ENCODE measurements at places on chromosomes 13 and 19. TPM values are rescaled to one million over a fixed set of nuclear protein-coding genes. Genes with fewer than 3 reads are reported as not detected.

Gene ATP1A3
- polyA plus RNA-seq: 0.87 TPM

DNA sequence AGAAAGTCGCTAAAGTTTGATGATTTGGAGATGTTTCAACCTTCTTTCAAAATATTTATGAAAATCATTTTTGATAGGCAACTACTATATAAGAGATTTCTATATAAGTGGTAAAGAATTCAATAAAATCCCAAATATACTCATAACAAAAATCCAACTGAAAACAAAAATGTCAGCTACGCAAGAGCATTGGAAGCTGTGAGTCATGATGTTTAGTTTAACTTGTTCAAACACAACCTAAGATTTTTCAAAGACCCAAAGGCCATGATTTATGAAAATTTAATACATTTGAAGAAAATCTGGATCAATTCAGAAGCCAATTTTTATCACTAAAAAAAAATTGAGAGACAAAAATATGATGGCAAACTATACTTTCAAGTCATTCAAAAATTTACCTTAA is 226.6 kb downstream of the MZT1 start:
- DNase-seq: no peak

DNA sequence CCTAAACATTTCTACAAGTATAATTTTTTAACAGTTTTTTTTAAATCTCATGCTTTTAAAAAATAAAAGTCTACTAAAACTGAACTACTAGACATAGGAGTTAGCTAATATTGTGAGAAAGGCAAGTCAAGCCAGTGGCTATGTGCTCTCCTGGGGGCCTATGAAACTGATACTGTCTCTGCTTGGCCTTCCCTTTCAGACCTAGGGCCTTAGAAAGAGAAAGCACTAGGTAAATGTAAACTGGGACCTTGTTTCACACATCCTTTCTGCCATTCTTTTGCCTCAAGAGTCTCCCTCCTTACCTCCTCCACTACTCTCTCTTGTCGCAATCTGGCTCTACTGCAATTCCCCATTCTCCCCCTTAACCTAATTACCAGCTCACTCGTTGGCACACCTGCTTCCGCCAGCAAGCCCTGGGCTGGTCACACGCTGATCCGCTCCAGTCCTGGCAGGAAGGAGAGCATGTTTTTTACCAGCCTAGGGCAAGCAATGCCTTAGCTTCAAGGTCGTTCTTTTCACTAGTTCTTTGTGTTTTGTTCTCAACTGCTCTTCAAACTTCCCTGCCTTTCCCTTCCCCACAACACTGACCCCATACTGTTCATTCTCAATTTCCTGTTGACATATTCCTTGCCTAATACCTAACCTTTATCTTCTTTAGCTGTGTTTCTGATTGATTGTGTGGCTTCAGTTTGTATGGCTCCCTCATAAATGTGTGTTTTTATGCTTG is 23.1 kb downstream of the TBC1D4 start:
- no peak for DNase-seq

DNA sequence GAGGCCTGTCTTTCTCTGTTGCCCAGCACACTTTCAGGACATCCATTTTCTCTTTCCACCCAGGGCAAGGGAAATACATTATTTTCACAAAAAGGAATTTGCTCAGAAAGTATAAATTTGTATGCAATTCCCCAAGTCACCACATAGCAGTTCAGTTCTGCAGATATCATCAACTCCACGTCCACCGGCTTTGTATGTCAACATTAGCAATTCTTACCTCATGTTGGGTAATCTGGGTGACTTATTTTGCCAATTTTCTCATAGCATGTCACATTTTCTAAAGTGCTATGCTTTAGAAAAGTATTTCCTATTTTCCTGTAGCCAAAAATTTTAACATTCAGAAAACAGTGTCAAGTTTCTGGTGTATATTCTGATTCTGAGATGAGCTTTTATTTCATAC is 501.8 kb downstream of the EFNB2 start:
- DNase-seq: no peak
